Activated CD4-positive, CD25-positive, alpha-beta regulatory T cell (primary cell): ENCODE measurements at places on chromosomes 16 and 17.

DNA sequence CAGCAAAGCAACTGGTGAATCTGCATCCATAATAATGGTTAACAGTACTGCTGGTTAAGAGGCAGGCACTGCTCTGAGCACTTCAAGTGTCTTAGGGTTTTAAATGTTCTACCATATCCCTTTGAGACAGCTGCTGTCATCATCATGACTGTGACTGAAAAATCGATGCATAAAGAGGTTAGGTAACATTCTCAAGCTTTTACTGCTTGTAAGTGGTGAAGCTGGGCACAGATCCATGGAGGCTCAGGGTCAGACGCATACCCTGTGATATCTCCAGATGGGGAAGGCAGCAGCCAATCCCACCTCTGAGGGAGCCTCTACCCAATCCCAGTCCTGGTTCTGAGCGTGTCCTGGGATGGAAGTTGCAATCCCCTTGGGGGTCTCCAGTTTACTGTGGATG is 57.6 kb upstream of the SOX9 start:
- DNase-seq, result no peak

DNA sequence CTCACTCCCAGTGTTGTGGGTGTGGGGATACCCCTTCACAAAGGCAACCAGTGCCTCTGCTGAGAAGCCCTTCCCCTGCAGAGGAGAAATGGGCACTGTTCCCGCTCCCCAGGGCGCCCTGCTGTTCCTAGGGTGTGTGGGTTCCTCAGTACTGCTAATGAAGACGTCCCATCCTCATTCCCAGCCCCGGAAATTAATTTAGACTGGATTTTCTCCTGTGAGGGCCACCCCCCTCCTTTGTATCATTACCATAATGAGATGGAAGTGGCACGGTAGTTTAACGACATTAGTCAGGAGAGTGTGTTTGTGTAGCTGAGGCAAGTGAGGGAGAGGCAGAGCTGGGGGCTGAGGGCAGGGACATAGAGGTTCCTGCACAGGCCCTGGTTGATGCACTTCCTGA is 53.2 kb downstream of the PIPOX start:
- DNase-seq, result no peak

DNA sequence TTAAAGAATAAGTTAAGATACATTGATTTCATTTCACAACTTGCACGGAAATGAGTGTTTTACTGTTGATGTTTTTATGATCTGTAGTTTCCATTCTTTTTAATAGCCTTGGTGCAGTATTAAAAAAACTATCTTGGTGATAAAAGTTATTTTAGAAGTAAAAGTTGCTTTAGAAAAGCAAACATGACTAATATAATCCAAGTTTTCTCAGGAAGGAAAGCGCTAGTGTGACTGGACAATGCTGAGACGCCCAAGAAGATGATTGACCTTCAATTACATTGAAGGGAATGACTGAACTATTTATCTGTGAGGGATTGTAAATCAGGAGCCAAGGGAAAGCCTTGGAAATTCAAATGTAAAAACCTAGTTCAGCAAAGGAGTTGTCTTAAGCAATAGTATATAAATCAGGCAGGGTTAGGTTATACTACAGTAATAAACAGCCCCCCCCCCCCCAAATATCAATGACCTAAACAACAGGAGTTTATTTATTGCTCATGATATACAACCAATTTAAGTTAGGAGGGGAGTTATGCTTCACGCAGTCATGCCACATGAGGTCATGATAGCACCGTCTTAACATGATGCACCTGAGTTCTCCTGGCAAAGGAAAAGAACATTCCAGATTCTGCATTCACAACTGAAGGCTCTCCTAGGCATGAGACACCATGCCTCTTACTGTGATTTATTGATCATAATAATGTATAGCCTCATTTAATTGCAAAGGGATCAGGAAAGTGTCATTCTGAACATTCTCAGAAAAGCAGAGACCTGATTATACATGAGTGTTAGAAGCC is 443.8 kb downstream of the CDH13 start:
- no peak for DNase-seq

- DNase-seq, result no peak
Observed at GRCh38 chr16:67967958-67968399, 458 bp downstream of the SLC12A4 start.

GRCh38 chr16:55917373-55918160 is 42.4 kb upstream of the CES5A start:
- no peak for DNase-seq

DNA sequence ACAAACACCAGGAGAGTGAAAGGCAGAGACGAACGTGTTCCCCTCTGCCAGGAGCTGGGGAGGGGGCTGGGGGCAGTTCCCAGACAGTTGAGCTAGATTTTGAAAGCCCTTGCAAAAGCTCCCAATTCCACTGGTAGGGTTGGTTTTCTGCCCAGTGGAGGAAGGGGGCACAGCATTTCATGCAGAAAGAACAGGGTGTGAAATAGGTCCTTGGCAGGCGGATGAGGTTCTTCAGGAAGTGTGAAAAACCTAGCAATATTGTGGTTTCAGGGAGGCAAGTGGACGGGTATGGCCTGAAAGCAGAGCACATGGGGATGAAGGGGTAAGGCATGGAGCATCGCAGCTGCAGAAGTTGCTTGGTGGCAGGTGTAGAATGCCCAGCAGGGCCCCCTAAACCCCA is 248.3 kb downstream of the KATNIP start:
- DNase-seq, result no peak

- no peak for DNase-seq
Observed at GRCh38 chr16:64962786-64963185, 159.1 kb downstream of the CDH11 start.

- DNase-seq, result no peak
Observed at GRCh38 chr16:85511938-85512807, 100.9 kb upstream of the GSE1 start.
